ENCODE measurements at places on chromosomes 12 and 14. TPM values are rescaled to one million over a fixed set of nuclear protein-coding genes. Genes with fewer than 3 reads are reported as not detected.

The CPNE6 gene
- not detected for total RNA-seq

DNA sequence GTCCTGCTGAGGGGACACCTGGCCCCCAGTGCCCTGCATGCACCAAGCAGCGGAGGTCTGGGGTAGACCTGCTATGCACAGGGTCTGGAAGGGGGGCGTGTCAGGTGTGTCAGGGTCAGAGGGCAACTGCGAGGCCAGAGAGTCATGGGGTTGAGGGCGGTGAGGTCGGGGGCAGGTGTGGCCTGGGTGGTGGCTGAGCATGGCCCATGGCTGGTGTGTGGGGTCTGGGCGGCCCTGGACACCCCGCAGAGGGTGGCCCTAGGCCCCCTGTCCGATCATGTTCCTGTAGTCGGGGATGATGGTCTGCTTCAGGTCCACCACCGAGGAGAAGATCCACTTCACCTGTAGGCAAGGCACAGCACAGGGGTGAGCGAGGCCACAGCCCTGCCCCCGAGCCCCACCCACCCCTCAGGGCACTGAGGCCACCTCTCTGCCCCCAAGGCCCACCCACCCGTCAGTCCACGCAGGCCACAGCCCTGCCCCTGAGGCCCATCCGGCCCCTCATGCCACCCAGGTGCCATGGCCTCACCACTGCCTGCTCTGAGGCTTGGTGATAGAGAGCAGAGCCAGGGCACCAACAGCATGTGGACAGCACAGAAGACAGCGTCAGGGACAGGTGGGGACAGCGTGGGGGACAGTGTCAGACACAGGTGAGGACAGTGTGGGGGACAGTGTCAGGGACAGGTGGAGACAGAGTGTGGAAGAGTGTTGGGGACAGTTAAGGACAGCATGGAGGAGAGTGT is 211.3 kb downstream of the TMEM121 start:
- no peak for DNase-seq

GRCh38 chr14:105430565-105430964 is 10.9 kb downstream of the MTA1 start:
- DNase-seq, result no peak

DNA sequence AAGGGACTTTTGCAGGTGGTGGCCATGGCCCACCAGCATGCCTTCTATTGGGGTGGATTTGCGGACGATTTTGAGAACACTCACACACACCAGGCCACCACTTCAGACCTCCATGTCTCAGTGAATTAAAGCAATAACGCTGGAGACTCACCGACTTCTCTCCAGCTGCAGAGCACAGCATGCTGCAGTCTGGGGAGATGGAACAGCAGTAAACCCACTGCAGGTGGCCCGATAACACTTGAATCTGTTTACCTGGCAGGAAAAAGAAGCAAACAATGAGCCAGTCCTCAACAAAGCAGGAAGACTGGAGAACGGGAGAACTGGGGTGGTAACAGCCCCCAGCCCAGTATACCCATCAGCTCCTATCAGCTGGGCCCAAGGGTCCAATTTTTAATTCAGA is 21.6 kb downstream of the RFC5 start:
- no peak for DNase-seq

DNA sequence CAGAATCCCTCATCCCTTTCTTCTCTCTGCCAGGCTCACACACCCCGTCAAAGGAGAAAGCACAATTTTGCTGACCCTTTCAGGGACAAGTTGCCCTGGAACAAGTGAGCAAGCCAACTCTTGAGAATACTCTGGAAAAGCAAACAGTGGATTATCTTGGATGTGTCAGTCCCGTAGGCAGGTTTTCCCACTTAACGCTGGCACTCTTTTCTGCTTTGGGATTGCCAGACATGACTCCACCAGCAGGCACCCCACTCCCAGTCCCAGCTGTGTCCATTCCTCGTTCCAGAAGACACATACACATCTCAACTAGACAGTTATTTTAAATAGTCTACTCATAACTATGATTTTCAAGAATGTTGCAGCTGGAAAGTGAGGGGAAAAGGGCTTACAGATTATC is 145.5 kb upstream of the CDKN3 start:
- no peak for DNase-seq

Data from activated CD4-positive, alpha-beta T cell treated with anti-CD3 and anti-CD28 coated beads for 36 hours (primary cell).